ENCODE measurements at places on chromosomes 7 and 10. TPM values are rescaled to one million over a fixed set of nuclear protein-coding genes. Genes with fewer than 3 reads are reported as not detected.

Gene H2BK1
- total RNA-seq: not detected

DNA sequence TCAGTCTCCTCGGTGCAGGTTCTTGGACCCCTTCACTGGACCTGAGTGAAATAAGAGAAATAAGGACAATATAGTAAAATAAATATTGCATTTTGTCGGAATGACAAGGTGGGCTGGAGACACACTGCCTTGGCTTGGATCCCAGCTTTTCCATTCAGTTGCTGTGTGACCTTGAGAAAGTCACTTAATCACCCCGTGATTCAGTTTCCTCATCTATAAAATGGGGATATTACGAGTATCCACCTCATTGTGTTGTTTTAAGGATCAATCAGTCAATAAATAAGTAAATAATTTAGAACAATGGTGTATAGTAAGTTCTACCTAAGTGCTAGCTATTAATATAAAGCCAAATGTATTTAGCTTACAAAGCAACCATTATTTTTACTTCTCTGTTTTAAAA, 29.1 kb downstream of the HK1 start:
- no peak for DNase-seq

DNA sequence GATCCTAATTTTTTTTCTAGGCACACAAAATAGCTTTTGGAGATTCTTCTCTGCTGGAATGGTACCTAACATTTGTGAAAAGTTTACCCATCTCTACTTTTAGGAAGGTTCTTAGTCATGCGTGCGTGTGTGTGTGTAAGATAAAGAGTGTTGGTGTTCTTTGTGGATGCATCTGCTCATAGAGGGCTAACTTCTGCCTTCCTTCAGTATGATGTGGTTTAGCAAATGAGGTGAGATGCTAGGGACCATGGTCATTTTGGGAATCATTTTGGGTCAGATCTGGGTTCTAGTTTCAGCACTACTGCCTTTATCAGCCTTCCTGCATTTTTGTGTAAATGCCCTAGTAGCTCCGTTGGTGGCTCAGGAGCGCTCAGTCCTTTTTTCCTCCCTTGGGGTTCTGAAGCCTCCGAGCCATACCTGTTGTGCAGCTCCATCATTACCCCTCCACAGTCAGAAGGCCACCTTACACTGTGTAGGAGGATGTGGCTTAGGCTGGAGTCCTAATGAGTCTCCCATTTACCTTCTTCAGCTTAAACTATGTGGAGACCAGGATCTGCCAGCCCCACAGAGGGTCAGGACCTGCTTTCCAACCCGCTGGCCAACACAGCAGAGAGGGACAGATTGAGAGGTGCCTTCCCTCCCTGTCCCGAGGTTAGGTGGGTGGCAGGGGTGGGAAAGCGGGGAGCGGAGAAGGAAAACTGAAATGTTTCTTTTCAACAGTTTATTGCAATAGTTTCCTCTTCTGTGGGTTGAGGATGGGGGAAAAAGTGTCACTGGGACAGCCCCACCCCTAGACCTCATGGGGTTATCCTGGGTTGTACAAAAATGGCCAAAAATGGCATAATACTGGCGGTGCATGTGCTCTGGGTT, 31.2 kb downstream of the TSPAN14 start:
- DNase-seq: no peak

DNA sequence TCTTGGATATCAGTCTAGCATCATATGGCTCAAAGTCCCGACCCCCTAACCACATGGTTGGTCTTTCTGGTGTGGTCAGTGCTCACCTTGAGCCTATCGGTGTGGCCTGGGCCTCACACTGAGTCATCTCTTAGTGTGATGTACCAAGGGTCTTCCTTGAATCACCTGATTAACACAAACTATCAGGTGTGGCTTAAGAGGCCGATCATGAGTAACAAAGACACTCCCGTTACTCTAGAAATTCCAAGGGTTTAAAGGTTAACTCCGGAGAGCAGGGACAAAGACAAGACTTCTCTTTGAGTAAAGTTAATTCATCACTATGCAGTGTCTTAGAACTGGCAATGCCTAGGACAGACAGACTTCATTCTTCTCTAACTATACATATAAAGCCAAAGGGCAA, 52.3 kb upstream of the ARMC3 start:
- no peak for DNase-seq

Gene SAMD9L
- 7.6 TPM for total RNA-seq

DNA sequence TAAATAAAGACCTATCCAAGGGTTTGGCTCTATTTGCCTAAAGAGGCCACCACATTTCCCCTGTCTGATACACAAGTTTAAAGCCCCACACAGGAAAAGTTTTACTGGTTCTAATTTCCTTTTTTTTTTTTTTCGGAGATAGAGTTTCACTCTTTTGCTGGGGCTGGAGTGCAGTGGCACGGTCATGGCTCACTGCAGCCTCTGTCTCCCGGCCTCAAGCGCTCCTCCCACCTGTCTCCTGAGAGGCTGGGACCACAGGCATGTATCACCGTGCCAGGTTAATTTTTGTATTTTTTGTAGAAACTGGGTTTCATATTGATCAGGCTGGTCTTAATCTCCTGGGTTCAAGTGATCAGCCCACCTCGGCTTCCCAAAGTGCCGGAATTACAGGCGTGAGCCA, 53.3 kb upstream of the ASAH2 start:
- DNase-seq: no peak

Gene ANKRD2
- 6.4 TPM for total RNA-seq

DNA sequence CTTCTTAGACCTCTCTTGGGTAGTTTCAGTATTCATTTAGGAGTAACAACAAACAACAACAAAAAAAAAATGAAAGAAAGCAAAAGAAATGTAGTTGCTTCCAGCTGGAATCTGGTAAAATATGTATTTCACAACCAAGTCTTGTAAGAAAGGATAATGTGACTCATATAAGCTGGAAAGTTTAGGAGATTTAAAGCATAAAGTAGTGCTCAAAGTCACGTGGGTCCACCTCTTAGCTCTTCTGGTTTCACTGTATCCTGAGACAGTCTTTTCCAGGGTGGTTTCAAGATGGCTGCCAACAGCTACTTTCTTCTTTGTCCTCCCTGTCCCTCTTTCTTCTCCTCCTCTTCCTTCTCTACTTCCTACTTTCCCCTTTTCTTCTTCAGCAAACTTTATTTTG, 69.5 kb upstream of the CDK13 start:
- no peak for DNase-seq

- no peak for DNase-seq
These were observed 44.0 kb downstream of the CCDC7 start for GRCh38 chr10:32489901-32490300.

Gene TMEM213
- total RNA-seq: not detected

GRCh38 chr7:87152897-87153641, 816 bp downstream of the DMTF1 start:
- DNase-seq: peak; percentile 3

DNA sequence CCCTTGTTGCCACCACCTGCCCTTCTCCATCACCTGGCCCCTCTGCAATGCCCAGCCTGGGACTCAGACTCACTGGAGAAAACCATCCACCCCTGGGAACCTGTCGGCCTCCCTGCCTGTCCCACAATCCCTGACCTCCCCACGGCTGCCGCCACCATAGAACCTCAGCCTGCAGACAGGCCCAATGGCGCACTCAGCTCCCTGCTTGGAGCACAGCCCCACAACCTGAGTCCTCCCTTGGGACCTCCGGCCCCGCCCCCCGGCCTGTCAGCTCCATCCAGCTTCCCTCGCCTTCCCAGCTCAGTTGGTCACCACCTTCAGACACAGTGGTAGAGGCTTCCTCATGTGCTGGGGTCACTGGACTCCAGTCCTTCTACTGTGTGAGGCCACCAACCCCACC, 41.1 kb downstream of the PARP12 start:
- no peak for DNase-seq

Gene AKR1B15
- total RNA-seq: not detected

DNA sequence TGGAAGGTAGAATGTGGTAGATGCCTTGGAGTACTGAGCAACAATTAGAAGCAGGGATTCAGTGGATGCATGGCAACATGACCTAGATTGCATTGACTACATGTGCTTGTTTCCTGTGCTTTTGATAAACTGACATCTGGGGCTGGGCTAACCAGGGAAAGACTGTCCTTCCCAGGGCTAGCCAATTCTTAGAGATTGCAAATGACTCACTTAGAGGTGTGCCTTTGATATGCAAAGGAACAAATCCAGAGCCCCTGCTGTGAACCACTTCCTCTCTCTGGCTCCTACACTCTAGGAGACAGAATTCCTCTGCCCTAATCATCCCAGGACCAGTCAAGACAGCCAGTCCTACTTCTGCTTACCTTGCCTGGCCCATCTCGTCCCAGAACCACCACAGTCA, 651.5 kb downstream of the LRMDA start:
- DNase-seq: no peak

DNA sequence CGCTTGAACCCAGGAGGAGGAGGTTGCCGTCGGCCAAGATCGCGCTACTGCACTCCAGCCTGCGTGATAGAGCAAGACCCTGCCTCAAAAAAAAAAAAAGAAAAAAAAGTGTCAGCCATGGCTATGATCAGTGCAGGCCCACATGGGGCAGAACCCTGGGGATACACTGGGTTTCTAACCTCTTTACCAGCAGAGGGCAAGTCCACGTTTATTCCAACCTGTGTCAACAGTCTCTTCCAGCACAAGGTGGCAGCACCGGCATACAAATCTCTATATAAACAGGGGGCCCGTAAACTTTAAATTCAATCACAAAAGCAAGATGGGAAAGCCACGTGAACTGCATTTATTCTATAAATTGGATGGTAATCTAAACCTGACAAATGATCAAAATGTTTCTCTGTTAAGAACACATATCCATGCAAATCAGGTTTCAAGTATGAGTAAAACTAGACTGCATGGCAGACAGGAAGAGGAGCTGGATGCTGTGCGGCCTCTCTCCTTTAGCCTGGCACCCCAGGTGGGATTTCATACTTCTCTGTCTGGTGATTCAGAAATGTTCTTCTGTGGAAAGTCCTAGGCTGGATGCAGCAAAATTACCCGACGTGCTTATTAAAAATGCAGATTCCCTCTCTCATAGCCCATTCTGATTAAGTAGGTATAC, 60.0 kb upstream of the STEAP1B start:
- peak; percentile 76 for DNase-seq

Gene TRPV5
- total RNA-seq: 0.10 TPM
